Jurkat, Clone E6-1 (cell line): ENCODE measurements at places on chromosomes 7 and 10.

GRCh38 chr7:47478926-47479711, 102.8 kb downstream of the TNS3 start:
- DNase-seq: no peak

GRCh38 chr10:78937800-78938694, 130.7 kb upstream of the ZMIZ1 start:
- no peak for DNase-seq

DNA sequence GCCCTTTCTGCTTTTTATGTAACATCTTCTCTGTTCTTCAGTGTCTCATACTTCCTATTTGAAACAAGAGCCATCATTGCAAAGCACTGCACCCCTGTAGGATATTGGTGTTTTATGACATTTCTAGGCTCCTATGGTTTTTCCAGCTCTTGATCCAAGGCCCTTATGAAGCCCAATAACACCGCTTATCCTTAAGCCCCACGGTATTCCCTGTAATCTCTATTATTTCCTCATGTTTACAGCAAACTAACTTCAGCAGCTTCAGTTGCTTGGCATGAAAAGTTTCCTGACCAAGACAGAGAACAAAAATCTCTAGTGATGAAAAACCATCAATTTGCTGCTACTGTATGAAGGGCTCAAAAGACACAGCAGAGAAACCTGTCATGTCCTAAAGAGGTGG, 34.1 kb upstream of the TES start:
- no peak for DNase-seq

DNA sequence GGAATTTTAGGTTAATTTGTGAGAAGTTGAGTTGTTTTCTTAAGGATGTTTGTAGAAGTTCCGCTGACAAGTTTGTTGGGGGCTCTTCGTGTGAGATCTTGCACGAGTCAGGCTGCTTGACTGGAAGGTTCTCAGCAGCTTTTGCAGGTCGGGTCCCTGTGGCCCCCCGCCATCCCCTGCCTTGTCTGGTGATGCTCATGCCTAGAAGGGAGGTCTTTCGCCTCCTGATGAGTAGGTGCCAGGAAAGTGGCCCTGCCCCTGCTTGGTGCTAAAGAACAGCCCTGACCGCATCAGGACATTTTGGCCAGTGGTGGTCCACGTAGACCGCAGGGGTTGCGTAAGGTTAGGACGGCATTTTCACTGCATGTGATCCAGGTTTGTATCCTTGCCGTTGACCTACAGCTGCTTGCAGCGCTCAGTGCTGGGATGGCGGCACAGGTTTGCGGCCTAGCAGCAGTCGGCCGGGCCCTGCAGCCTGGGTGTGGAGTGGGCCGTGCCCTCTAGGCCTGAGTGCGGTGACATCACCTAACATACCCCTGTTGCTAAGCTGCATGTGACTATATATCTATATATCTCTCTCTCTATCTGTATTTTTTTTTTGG, 62.4 kb downstream of the DNAJB6 start:
- DNase-seq: no peak

GRCh38 chr7:27161721-27162560, 3.4 kb downstream of the HOXA9 start:
- DNase-seq: no peak

- DNase-seq: no peak
These were observed 68.4 kb downstream of the SLIT1 start for GRCh38 chr10:97117372-97117771.

GRCh38 chr7:69419934-69420333, 178.3 kb upstream of the AUTS2 start:
- DNase-seq: no peak
